ENCODE measurements at places on chromosomes 5 and 9. TPM values are rescaled to one million over a fixed set of nuclear protein-coding genes. Genes with fewer than 3 reads are reported as not detected.

DNA sequence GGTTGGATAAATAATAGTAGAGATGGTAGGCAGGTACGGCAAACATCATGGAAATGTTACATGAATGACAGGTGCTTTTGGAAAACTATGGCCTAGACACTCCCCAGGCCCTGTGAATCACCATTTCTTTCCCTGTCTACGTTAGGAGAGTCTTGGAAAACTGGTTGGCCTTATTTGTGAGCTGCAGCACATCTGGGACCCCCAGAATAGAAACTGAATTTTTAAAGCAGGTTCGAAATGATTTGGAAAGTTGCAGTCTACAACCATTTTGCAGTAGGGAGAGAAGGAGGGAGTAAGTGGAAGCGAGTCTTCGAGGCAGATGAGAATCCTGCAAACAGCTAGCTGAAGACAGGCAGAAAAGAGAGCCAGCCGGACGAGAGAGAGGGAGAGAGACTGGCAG is 13.0 kb downstream of the C1QTNF2 start:
- DNase-seq: no peak

DNA sequence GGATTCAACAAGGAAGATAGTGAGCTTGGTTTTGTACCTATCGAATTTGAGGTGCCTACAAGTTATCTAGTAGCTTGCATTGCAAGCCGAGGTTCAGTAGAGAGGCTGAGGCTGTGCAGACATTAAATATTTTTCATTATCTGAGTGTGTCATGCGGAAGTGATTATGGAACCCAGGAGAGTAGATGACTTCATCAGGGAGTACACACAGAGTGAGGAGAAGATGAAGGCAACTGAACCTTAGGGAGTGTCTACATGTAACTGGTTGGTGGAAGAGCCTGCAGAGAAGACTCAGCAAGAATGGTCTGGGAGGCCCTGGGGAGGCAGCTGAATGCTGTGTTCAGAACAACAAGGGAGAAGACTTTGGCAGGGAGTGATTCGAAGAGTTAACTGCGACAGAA is 393.9 kb downstream of the ARHGEF28 start:
- no peak for DNase-seq

- no peak for DNase-seq
Observed at GRCh38 chr9:126474786-126475485, 138.8 kb upstream of the LMX1B start.

TMEM252 gene
- not detected for total RNA-seq

SELENOP gene
- 510 TPM for total RNA-seq

DNA sequence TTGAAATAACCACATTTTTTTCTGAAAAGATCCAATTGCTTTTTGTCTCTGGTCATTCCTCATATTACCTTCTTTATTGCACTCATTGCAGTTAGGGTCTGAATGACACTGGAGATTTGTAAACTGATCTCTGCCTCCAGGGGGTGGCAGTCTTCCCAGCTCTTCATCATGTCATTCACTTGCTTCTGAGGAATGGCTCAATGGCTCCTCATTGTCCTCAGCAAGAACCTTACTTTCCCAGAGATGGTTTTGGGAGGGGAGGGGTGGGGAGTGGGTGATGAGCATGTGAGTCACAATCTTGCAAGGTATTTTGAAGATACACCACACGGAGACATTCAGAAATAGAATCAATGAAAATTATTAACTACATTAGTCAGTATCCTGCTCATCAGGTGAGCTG is 159.8 kb upstream of the GAS1 start:
- DNase-seq: no peak

KLF9 gene
- 40.9 TPM for total RNA-seq

- no peak for DNase-seq
Observed at GRCh38 chr5:172666251-172666650, 25.2 kb downstream of the NEURL1B start.

- no peak for DNase-seq
Observed at GRCh38 chr5:143033535-143034250, 263.5 kb downstream of the ARHGAP26 start.

GRCh38 chr5:180343110-180343830 is 9.9 kb downstream of the GFPT2 start:
- DNase-seq: no peak

- no peak for DNase-seq
Observed at GRCh38 chr9:135258461-135258860, 171.0 kb downstream of the OLFM1 start.

DNA sequence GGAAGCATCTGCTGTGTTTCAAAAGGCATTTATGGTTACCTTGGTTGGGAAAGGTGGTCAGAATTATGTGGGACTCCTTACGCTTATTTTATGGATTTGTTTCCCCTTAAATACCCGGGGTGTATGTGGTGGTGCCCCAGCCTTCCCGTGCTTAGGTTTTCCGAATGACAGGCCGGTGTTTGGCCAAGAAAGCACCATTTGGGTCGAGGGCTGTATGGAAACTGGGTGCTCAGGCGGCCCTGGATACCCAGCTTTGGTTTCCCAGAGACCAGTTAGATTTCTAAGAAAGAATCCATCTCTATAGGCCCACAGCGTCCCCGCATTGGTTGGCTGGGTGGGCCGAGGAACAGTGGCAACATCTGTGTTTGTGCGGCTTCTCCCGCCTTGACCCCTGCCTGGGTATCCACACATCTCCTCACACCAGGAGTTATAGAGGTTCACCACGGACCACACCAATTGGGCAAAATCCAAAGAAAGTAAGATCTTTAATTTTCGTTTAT is 868 bp downstream of the ARHGEF28 start:
- no peak for DNase-seq

GRCh38 chr9:136805207-136805740 is 2.5 kb upstream of the RABL6 start:
- no peak for DNase-seq

PRR7 gene
- 7.8 TPM for total RNA-seq

DNA sequence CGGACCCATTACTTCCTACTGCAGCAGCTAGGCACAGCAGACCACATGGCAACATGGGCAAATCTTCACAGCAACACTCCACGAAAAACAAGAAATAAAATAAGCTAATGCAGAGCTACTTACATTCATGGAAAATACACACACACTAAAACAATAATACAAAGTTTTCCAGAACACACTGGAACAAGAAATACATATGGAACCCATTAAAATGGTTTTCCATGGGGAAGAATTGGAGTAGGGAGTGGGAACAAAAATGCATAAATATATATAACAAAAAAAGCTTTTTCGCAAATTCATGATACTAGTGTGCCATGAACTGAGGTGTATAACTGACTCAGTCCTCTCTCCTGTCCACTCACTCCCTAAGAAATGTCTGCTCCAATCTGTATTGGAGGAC is 8.3 kb downstream of the ADAMTS12 start:
- DNase-seq: no peak

- no peak for DNase-seq
Observed at GRCh38 chr5:110768138-110768860, 29.5 kb downstream of the SLC25A46 start.

DNA sequence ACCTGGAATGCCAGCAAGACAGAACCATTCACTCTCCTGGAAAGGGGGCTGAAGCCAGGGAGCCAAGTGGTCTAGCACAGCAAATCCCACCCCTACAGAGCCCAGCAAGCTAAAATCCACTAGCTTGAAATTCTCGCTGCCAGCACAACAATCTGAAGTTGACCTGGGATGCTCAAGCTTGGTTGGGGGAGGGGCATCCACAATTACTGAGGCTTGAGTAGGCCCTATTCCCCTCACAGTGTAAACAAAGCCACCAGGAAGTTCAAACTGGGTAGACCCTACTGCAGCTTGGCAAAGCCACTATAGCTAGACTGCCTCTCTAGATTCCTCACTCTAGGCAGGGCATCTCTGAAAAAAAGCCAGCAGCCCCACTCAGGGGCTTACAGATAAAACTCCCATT is 17.3 kb downstream of the RIGI start:
- DNase-seq: no peak

CNTNAP3 gene
- 1.6 TPM for total RNA-seq

DNA sequence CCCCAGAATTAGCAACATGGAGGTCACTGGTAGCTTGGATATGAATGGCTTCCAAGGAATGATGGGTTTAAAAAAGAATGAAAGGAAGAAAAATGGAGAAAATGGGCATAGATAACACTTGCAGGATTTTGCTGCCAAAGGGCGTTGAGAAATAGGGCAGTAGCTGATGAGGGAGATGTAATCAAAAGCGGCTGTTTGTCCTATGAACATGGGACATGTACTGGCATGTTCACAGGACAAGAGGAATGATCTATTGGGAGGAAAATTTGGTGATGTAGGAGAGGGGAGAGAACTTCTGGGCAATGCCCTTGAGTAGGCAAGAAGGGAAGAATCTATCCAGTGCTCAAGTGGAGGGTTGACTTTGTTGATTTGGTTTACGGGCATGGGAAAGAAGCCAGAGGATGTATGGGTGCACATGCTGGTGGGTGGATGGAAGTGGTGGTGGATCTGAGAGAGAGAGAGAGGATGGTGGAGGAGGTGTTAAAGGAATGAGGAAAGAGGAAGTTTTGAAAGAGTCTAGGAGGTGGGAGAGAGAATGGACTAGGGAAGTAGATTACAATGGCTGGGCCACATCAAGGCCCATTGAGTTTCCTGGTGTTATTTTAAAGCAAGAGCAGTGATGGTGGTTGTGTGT is 115.1 kb upstream of the MVB12B start:
- no peak for DNase-seq

- peak; percentile 74 for DNase-seq
Observed at GRCh38 chr9:115923903-115924668, 229.5 kb upstream of the PAPPA start.

DNA sequence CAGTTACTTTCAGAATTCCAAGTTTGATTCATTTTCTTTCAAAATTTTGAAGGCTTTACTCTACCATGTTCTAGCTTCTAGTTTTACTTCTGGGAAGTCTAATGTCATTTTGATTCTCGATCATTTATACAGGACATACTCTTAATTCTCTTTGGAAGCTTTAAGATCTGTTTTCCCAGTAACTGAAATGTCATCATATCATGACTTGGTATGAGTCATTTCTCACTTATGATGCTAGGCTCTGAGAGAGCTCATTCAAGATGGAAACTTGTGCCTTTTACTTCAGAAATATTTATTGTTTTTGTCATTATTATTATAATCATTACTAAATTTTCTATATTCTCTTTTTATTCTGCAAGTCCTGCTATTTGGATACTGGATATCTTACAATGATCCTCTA is 222.3 kb downstream of the PARP8 start:
- no peak for DNase-seq

DNA sequence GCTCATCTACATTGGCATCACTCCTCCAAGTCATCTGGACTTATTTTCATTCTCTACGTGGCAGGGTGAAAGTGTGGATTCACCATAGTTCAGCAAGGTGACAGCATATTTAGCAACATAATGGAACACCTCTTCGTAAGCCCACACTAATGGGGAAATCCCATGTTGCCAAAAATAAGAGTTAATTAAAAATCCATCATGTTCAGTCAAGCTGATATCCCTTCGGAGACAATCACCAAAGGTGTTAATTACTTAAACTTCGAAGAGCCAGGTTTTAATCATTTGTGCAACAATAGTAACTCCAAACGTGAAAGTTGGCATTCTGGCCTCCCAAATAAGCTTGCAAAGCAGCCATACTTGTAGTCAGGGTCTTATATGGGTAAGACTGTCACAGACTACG is 242.9 kb downstream of the NSG2 start:
- DNase-seq: no peak

DNA sequence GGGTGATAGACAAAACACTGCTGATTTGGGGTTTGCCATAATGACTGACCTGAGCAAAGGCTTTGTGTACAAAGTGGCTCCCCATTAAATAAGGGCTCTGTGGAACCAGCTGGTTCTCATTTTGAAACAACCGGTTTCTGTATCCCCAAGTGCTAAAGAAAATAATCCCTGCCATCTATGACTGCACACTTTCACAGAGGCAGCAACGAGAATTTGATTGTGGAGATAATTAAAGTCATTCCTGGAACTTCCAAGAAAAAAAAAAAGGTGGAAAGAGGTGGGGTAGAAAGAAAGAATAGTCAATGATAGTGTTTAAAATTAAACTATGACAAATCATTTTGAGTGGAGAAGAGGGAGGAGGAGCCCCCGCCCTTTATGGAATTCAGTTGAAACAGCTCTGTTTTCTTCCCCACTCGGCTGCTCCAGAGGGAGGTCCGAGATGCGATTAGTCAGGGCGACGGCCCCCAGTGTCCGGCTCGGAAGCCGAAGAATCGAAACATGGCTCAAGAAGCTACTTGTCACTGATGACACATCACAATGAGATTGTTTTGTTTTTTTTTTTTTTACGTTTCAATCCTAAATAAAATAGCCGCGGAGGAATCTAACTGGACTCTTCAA is 38.4 kb downstream of the EBF1 start:
- no peak for DNase-seq

DNA sequence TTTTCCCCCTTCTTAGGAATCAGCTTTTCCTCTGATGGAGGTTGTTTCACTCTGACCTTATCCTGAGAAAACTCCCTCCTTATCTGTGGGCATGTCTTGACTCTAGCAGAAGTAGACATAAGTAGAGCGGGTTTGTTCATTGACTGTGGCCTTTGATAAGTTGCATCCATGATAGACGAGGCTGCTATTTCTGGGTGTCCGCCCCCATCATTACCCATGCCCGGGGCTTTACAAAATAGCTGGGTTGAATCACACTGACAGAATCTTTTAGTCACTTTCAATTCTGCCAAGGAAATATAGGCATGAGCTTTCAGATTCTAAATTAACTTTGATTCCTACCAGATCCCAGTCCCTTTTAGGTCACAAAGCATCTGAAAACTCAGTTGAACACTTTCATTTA is 223.8 kb downstream of the SEC61B start:
- no peak for DNase-seq

CRHBP gene
- total RNA-seq: 1.5 TPM

- DNase-seq: no peak
Observed at GRCh38 chr5:106047341-106047740, 1623.4 kb downstream of the EFNA5 start.

DNA sequence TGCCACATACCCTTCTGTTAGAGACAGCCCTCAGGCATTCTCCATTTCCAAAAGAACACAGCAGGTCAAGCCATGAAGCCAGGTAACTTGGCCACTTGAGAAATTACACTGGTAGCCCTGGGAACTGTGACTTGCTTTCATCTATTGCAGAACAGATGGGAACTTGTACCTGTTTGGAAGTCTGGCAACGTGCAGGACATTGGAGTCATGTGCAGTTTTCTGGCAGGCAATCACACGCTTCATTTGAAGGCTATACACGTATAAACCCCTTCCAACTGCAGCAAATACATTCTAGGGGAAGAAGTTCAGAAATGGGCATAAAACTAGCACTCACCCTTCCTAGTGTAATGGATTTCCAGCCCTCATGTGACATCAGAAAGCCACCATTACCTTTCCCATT is 54.0 kb downstream of the WDR41 start:
- no peak for DNase-seq

All from mucosa of gallbladder (tissue), 1 donor.